ENCODE measurements at places on chromosomes 16 and 17. TPM values are rescaled to one million over a fixed set of nuclear protein-coding genes. Genes with fewer than 3 reads are reported as not detected.

DNA sequence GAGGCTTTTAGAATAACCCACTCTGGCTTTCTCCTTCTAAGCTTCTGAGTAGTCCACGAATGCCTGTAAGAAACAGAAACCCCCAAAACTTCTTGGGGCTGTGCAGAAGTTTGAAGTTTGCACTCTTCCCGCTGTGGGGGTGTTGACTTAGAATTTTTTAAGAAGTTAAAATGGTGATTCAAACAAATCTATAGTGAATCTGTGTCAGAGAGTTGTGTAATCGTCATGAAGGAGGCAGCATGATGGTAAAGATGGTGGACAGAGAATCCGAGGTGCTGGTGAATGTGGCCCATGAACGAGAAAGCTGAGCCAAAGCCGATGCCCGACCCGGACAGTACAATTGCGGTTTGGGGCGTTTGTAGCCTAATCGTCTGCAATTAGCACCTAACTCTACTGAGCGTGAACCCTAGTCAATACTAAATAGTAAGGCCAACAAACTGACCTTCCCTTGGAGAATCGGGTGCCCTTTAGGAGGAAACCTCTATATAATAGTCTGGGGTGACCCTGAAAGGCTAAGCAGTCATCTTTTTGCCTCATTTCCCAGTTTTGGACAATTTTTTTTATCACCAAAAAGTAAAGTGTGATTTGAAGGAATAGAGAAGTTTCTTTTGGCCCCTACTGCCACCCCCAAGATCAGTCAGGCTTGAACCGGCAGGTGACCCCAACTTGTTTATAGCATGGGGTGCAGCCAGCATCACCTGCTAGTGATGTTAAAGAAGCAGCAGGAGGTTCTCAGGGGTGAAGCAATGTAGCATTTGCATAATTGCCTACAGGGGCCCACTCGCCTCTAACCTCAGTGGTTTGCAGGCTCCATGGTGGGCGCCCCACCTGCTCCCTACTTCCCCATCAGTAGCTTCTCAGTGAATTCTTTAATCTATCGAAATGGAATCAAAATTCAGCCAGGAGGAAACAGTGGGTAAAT is 11.2 kb downstream of the IRF8 start:
- no peak for DNase-seq

GRCh38 chr17:76080768-76081287 is 1.8 kb downstream of the ZACN start:
- DNase-seq: no peak

DNA sequence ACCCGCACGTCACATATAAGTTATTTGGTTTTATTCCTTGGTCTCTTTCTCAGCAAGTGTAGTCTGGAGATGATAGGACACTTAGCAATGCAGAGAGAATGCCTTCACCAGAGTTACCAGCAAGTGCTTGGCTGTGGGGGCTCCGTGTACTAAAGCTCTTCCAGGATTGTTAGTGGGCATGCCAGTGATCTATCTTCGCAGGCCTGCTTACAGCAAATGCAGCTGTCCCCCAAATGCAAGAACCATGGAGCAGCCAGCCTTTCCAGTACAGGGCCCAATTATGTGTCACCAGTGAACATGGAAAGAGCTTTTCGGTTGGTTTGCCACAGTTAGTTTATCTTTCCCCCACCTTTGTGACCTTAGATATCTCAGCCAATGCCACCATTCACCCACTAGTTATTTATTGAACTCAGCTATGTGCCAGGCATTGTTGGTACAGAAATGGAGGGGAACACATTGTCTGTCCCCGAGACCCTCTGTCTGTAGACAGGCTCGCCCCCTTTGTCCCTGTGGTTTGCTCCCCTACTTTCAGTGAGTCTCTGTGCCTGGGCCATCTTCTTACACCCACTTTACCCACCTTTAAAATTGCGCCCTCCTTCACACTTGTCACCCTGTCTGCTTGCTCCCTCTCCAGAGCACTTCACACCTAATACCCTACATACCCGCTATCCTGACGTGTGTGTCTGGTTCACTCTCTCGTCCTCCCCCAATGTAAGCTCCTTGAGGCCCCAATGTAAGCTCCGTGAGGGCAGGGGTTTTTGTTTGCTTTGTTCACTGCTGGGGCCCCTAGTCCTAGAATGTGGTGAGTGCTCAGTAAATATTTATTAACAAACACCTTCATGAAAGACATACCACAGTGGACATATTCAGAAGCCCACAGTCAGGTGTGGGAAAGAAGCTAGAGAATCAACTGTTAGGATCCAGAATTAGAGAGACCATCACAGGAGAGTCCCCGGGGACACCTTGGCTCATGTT is 13.3 kb downstream of the USP10 start:
- DNase-seq: no peak

DNASE1L2 gene
- 0.64 TPM for total RNA-seq

GRCh38 chr16:15509051-15509592 is 74.7 kb downstream of the BMERB1 start:
- DNase-seq: peak; percentile 15

All from M059J (cell line).